ENCODE measurements at places on chromosomes 3 and 15.

DNA sequence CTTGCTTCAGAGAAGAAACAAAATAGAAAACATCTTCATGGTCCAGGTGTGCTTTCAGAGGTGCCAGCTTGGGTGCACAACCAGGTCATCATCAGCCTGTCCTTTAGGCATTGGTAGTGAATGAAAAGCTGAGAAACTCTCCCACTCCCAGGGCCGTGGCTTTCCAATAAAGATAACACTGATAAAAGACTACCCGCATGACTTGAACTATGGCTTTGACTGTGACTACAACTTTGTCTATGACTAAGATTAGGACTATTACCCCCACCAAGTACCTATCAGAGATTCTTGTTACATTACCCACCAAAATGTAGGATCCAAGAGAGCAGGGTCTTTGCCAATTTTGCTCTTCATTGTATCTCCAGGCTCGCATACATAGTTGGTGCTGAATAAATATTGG lies 115.2 kb downstream of the EDEM1 start:
- H3K4me1 ChIP-seq, result no peaks in the 10 kb centered on the region
- H3K36me3 ChIP-seq, result no peaks in the 10 kb centered on the region
- no peak overlapping the region for H3K4me3 ChIP-seq
- DNase-seq, result no peak
- no peaks in the 10 kb centered on the region for H3K27me3 ChIP-seq
- H3K27ac ChIP-seq, result no peak overlapping the region

DNA sequence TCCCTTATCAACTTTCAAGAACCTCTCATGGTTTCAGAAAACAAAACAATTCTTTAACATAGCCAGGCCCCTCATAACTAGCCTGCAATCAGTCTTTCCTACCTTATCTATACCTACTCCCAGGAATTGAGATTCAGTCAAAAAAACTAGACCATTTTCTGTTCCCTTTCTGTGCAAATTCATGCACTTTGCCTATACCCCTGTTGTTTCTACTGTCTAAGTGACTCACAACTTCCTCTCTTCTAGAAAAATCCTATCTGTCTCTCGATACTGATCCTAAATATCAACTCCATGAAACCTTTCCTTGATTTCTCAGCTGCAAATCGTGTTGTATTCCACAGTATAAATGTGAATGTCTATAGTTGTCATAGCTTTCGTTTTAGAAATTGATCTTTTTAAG lies 10.9 kb upstream of the IL1RAP start:
- H3K27ac ChIP-seq, result no peak overlapping the region
- H3K36me3 ChIP-seq, result no peaks in the 10 kb centered on the region
- no peak for DNase-seq
- no peaks in the 10 kb centered on the region for H3K27me3 ChIP-seq
- no peak overlapping the region for H3K4me3 ChIP-seq

DNA sequence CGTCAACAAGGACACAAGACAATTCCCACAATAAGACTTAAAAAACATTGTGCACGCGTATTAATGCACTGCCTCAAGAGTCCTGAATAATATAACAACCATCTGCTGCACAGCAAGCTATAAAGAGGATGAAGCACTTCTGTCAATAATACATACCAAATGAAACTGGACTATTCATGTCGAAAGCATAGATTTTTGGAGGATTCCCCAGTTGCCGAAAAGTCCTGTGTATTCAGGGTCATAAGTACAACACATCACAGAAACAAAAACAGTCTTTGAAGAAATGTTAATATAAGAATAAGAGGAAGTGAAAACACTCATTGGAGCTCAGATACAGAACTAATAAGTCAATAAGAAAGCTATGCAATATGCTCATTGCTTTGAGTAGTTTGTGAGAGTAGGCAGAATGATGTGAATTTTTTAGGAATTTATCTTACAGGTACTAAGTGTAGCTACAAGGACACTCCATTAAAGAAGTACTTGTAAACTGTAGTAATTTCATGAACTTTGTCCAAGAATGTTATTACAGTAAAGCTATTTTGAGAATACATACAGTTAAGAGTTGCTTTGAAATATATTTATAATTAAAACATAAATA lies 31.6 kb downstream of the CBLB start:
- peaks cover 7% of the 10 kb centered on the region for H3K4me1 ChIP-seq
- no peaks in the 10 kb centered on the region for H3K27me3 ChIP-seq
- H3K36me3 ChIP-seq, result no peaks in the 10 kb centered on the region
- DNase-seq, result no peak
- no peak overlapping the region for H3K27ac ChIP-seq

DNA sequence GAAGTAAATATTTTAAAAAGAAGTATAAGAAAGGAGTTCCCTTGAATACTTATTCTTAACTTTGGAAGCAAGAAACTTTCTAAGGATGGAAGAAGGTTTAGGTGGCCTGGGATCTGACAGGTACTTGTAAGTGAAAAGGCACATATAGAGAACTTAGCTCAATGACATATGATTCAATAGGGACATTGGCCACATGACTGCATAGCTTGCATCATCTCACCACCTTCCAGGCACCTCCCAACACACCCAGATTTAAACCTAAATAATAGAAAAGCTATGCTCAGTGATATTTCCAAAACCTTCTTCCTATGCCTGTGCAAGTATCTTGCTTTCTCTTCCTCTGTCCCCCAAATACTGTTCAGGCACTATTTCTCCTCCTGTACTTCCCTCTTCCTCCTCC lies 4.7 kb upstream of the P2RY1 start:
- no peaks in the 10 kb centered on the region for H3K27me3 ChIP-seq
- no peaks in the 10 kb centered on the region for H3K36me3 ChIP-seq
- no peak overlapping the region for H3K4me3 ChIP-seq
- no peak overlapping the region for H3K27ac ChIP-seq
- no peak for DNase-seq

Data from hepatocyte (in vitro differentiated cells).